ENCODE measurements at places on chromosomes 6 and 20.

DNA sequence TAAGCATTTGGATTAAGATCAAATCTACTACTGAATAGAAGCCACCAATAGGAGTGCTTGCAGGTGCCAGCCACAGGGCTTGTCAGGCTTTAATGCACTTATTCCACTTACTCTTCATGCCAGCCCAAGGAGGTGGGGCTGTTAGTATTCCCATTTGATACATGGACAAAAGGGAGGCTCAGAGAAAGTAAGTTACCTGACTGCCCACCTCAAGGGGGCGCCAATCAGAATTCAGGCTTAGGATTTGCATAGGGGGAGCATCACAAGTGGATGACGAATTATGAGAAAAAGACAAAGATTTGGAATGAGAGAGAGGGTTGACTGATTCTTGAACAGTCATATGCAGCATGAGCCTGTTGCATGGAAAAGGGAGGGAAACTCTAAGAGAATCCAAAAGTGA is 188.4 kb upstream of the TSHZ2 start:
- ATAC-seq = no peak

GRCh38 chr6:116011520-116011919 is 49.2 kb downstream of the FRK start:
- peak; percentile 91 for ATAC-seq

- ATAC-seq = no peak
Measured at GRCh38 chr6:107154131-107154800, 39.0 kb upstream of the BEND3 start.

DNA sequence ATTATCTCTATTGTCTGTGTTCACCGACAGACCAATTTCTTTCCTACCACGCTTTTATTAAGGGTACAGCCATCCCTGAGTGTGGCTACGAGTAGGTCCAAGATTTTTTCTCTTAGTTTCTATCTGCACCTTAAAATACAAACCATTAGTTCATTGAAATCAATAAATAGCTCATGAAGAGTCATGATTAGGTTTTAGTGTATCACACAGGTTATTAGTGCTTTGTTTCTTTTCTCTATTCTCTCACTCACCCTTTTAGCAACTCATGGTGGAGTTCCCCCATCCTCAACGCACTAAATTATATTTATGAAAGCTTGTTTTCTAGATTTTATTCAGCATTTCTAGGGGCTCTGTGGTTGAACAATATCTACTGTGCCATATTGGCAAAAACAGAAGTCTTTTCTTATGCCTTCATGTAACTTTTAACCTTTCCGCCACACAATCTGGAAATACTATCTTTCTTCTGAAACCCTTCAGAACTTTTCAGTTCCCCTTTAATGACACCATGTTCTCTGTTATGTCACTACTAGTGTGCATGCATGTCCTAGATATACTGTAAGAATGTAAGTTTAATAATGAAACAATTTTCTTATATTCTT is 128.2 kb upstream of the LAMA2 start:
- ATAC-seq = no peak

DNA sequence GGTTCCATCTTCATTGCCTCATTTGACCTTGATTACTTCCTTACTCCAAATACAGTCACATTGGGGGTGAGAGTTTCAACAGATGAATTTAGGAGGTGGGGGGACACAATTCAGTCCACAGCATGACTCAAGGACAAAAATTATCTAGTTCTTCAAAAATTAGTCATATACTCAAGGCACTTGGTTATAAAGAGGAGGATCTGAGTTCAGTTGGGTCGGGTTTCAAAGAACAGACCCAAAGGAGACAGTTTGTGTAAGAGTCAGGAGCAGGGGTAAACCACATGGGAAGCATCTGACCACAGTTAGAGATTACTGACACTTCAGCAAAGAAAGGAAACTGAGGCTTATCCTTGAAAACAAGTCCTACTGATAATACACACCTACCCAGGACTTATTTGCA is 138.0 kb downstream of the TBC1D7 start:
- ATAC-seq = no peak

DNA sequence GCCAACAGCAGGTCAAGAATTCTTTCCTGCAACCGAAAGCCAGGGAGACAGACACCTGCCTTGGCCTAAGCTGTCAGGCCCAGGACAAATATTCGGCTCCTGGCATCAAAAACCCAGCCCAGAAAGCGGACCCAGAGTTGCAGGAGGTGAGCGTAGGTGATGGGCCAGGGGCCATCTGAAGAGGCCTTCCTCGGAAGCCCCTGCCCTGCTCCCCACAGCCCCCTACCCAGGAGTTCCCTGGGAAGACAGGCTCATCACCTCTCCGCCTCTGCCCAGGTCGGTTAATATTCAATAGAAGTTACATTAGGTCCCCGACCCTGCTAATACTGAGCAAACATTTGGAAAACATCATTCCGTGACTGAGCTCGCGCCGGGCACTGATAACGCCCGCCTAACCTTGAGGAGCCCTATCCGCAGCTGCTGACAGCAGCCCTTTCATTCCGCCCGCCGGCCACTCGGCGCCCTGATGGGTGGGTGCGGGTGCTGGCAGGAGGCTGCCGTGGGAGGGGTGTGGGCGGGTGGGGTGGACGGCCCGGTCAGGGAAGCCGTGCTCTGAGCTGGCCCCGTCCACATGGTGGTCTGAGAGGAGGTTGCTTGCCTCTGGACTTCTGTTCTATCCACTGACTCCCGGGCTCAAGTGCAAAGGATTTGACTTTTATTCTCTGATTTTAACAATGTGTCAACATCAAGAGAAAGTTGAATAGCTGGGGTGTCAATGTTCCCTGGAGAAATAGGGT is 55.7 kb downstream of the HNF4A start:
- ATAC-seq = no peak

DNA sequence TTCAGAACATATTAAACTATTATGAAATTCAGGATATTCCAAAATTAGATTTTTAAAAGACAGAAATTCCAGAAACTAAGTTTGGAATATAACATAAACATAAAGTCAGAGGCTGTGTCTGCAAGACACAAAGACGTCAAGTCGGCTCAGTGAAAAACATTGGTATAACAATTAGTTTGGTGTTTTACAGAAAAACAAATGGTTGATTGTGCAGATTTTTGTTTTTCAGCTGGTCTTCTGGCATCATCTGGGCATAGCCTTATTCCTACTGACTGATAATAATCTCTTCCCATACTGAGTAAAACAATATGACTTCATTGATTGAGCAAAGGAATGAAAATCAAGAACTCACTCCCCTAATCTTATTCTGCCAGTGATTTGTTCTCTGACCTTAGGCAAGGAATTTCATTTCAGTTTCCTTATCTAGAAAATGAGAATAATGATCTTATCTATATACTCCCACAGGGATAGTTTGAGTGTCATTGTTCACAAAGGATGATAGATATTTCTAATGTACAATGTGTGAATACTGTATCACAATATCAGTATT is 84.3 kb downstream of the FRK start:
- ATAC-seq = no peak

All from activated CD4-positive, CD25-positive, alpha-beta regulatory T cell treated with anti-CD3 and anti-CD28 coated beads, Interleukin-2, amount 50 U/mL, for 24 hours (primary cell).